Stimulated activated CD4-positive, alpha-beta T cell treated with anti-CD3 and anti-CD28 coated beads, Interleukin-1b, Interleukin-23, amount 100 ng/mL, for 24 hours (primary cell): ENCODE measurements at places on chromosomes 1 and 21.

DNA sequence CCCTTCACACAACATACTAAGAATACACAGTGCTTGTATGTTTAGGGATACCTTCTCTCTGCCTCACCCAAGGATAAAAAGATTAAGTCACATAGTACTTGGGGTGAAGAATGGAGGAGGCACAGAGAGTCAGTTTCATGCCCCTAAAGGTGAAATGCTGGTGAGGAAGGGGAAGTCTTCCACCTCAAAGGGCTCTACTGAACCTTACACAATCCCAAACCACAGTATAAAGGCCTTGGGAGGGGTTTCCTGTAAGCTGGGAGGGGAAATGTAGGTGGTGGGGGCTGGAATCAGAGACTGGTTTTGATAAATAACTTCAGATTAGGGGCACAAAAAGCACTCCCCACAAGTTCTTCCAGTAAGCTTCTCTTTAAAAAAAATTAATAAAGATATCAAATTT is 3.5 kb downstream of the MINDY1 start:
- no peak for DNase-seq

DNA sequence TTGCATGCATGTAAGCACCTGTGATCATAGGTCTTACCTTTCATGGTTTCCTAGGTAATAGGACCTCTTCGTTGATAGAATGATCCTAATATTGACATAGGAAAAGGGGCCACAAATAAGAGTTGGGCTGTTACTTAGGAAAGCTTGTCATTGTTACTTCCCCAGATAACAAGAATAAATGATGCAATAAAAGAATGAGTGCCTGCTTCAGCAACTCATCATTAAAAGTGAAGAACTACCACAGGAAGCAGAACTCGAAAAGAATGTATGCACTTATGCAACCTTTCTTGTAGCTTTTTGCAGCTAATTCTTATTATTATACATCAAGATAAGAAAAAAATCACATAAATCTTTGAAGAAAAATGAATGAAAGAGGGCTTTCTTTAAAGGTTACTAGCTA is 548.6 kb downstream of the LTN1 start:
- DNase-seq, result no peak

- no peak for DNase-seq
Measured at GRCh38 chr1:18599704-18600103, 30.9 kb upstream of the PAX7 start.

GRCh38 chr1:206544562-206545257 is 37.4 kb downstream of the RASSF5 start:
- peak; percentile 86 for DNase-seq

GRCh38 chr1:201059871-201060555 is 36.5 kb upstream of the KIF21B start:
- no peak for DNase-seq

- DNase-seq, result no peak
Measured at GRCh38 chr1:90850181-90850897, 133.2 kb upstream of the BARHL2 start.

DNA sequence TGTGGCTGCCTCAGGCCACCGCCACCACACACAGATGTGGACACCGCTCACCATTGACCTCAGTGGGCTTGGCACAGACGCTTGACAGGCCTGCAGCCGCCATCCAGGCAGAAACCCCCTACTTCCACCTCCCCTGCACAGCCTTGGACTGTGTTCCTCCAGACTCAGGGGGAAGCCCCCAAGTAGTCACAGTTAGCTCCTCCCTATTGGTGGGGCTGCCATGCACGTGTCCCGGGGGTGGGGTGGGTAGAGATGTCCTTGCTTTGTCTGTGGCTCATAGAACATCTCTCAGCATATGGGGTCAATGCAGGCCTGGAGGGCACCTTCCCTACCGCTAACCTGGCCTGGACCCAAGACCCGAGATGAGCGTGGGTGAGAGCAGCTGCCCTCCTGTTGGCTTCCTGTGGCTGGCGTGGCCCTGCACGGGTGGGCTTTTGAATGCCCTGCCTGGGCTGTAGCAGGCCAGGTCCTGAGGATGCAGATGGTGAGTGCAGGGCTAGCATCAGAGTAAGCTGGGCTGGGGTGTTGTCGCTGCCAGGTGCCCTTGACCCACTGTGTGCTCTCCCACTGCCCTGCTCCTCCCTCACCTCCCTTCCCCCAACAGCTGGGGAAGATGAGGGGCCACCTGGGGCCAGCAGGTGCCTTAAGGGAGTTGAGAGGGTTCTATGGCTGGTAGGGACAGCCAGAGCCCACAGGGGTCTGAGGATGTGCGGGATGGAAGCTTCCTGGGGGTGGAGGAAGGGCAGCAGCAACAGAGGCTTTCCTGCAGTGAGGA is 6.2 kb downstream of the CROCC start:
- no peak for DNase-seq

DNA sequence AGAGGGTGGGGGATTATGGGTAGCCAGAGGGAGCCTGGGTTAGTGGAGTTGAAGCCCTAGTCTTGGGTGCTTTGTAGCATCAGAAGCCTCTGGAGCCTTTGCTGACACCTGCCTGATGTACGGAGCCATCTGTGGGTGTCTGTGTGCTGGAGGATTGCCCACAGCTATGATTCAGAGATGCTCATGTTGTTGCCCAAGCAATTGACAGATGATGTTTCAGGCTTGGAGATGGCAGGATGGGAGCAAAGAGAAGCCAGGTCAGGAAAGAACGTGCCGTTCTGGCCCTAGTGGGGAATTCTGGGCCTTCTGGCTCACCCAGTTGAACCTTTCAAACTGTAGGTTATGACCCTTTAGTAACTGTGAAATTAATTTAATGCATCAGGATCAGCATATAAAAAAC is 27.6 kb downstream of the COQ8A start:
- DNase-seq, result no peak

DNA sequence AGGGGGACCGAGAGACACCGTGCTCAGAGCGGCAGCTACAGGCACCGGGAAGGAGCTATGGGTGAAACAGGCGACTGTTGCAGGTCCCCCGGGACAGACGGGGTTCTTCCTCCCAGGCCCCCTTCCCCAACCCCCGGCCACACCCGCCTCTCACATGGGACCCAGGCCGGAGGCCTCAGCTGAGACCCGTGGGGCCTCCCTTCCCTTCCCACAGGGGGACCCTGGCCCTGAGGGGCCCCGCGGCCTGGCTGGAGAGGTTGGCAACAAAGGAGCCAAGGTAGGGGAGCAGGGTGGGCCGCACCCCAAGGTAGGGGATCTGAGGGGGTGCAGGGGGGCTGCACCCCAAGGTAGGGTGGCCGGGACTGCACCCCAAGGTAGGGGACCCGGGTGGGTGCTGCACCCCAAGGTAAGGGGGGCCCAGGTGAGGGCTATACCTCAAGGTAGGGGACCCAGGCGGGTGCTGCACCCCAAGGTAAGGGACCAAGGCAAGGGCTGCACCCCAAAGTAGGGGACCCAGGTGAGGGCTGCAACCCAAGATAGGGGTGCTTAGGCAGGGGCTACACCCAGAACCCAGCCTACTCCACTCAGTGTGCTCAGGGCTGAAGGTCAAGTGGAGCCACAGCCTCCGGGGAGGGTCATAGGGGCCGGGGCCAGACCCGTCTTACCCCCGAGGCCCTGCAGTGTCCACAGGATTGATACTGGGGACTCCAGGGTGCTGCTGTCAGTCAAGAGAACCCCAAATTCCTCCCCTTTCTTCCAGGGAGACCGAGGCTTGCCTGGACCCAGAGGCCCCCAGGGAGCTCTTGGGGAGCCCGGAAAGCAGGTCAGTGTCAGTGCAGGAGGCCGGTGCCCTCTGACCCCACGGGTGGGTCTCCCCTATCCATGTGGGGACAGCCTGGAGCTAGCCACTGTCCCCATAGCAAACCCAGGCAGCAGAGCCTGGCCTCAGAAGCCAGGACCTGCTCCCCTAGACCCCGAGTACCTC is 22.7 kb downstream of the COL6A2 start:
- DNase-seq, result no peak

DNA sequence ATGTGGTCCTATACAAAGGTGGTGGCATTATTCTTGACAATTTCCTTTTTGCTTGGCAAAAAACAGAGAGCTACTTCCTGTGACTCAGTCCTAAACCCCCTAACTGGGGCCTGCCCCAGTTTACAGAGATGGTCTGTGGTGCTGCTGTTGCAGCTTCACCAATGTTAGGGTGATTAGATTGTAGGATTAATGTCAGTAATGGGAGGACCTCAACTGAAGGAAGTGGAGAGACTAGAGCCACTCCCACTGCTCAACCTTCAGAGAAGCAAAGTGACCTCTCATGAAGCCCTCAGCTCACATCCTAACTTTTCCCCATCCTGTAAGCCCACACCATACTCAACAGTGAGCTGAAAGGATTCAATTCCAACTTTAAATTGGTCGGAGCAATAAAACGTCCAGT is 3.6 kb downstream of the S100A6 start:
- DNase-seq, result no peak

DNA sequence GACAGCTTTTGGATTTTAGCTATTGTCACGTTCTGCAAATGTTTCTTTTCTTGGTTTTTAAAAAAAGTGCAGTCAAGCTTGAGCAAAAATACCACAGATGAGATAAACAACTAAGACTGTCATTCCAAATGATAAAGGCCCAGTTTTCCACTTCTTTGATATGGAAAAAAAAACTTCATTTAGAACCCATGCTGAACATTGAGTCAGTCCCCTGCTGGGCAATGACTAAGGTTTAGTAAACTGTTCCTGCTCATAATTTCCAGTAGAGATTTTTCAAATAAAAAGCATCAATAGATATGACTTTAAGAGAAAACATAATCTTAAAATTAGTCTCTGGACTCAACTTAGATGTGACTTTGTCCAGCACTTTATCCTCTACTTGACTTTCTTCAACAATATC is 167.9 kb upstream of the C8B start:
- no peak for DNase-seq

DNA sequence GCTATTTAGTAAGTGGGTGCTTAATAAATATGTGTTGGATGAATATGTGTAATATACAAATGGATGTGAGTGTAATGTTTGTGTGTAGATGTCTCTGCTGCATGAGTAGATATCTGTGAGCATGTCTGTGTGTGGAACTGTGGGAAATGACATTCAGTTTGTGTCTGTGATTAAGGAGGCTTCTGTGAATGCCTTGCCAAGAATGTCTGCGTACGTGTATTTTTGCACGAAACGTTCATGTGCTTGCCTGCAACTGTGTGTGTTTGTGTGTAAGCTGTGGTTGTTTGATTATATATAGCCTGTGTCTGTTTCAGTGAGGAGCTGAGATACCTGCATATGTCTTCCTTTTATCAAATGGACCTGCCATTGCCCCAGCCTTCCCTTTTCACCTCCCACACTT is 13.8 kb downstream of the DMBX1 start:
- no peak for DNase-seq

- no peak for DNase-seq
Measured at GRCh38 chr1:200960948-200961340, 62.6 kb downstream of the KIF21B start.

DNA sequence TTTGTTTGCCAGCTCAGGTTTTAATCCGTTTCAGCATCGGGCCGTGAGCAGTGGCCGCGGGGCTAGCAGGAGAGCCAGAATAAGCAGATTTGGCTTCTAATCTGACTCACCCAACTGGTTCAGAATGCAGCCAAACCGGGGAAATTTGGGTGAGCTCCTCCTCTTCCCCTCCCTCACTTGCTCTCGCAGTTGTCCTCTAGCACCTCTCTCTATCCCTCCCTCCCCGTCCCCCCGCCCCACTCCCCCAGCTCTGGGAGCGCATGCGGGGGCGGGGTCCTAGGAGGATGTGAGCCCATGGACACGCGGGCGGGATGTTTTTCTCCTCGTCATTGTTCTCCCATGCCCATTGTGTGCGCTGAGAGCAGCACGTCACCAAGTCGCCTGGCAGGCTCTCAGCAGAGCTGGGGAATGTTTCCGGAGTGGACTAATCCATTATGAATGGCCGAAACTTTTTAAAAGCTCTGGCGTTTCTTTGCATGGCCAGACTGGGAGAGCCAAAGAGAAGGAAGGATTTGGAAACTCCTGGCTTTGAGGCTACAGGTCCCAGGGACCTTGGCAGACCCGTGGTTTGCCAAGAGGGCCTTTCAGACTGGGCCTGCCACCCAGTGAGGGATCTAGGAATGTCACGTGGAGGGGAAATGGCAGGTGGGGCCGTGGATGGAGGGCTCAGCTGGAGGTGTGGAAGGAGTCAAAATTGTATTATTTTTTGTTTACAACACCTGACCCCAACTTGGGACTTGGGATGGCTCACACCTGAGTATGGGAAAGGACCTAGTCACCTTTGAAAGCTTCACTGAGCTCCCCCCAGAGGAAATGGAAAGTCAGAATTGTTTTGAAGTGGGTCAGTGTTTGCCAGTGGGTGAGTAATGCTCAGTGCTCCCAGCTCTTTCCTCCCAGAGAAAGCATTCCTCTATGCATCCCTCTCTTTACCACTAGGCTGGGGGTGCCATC is 39.2 kb downstream of the CDK18 start:
- no peak for DNase-seq
